Activated CD8-positive, alpha-beta T cell treated with anti-CD3 and anti-CD28 coated beads, Interleukin-2, amount 10 ng/mL, durations not matched to agents 7 days and 5 days (primary cell): ENCODE measurements at places on chromosomes 16 and 17. TPM values are rescaled to one million over a fixed set of nuclear protein-coding genes. Genes with fewer than 3 reads are reported as not detected.
A peak's percentile ranks its signal among the peaks of the same experiment; 100 is the strongest.

GRCh38 chr17:18143044-18143936, 34.7 kb downstream of the MYO15A start:
- H3K27me3 ChIP-seq = no peaks in the 10 kb centered on the region

- H3K27me3 ChIP-seq = peaks cover 11% of the 10 kb centered on the region
- no peaks in the 10 kb centered on the region for H3K4me1 ChIP-seq
- no peak overlapping the region for H3K4me3 ChIP-seq
- no peak overlapping the region for H3K27ac ChIP-seq
Observed at GRCh38 chr17:55845385-55845784, 94.5 kb downstream of the PCTP start.

- H3K36me3 ChIP-seq = no peaks in the 10 kb centered on the region
- no peak for DNase-seq
- H3K27ac ChIP-seq = no peak overlapping the region
- no peaks in the 10 kb centered on the region for H3K27me3 ChIP-seq
- no peak overlapping the region for H3K4me3 ChIP-seq
- no peaks in the 10 kb centered on the region for H3K4me1 ChIP-seq
Observed at GRCh38 chr16:54774768-54775167, 155.9 kb upstream of the IRX5 start.

- no peak overlapping the region for H3K4me3 ChIP-seq
- H3K27me3 ChIP-seq = peaks cover 17% of the 10 kb centered on the region
- peaks cover 2% of the 10 kb centered on the region for H3K4me1 ChIP-seq
- H3K27ac ChIP-seq = no peak overlapping the region
- no peak for DNase-seq
Observed at GRCh38 chr16:86120201-86121192, 221.5 kb downstream of the IRF8 start.

KRTAP2-1 gene
- not detected for total RNA-seq

WWP2 gene
- 60.1 TPM for total RNA-seq

DNA sequence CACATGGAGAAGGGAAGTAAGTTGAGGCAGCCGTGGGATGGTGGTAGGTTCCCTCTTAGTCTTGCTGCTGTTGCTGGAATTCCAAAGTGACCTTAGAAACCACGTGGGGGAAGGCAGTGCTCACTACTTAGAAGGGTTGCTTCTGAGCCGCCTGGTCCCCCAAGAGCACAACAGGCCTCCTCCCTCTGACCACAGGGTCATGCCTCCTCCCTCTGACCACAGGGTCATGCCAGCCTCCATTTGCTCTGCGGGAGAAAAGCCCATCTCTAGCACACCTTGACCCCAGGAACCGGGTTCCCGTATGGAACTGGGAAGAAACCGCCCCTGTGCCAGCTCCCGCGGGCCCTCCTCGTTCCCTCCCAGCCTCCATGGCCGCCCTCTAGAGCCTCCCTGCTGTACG, 13.4 kb upstream of the ZFPM1 start:
- no peaks in the 10 kb centered on the region for H3K27me3 ChIP-seq
- peaks cover 4% of the 10 kb centered on the region for H3K4me1 ChIP-seq
- no peak overlapping the region for H3K27ac ChIP-seq
- no peak overlapping the region for H3K4me3 ChIP-seq
- H3K36me3 ChIP-seq = no peaks in the 10 kb centered on the region

GRIN2A gene
- total RNA-seq = not detected

- H3K36me3 ChIP-seq = peaks cover 11% of the 10 kb centered on the region
- no peaks in the 10 kb centered on the region for H3K27me3 ChIP-seq
- no peak overlapping the region for H3K4me3 ChIP-seq
- H3K4me1 ChIP-seq = no peaks in the 10 kb centered on the region
- DNase-seq = no peak
- H3K27ac ChIP-seq = no peak overlapping the region
Observed at GRCh38 chr16:69941251-69942098, 9.7 kb upstream of the CLEC18A start.

- no peaks in the 10 kb centered on the region for H3K36me3 ChIP-seq
- no peak overlapping the region for H3K27ac ChIP-seq
- peaks cover 15% of the 10 kb centered on the region for H3K4me1 ChIP-seq
- DNase-seq = peak; percentile 34
- peaks cover 19% of the 10 kb centered on the region for H3K27me3 ChIP-seq
Observed at GRCh38 chr17:1239210-1239609, 31.0 kb upstream of the BHLHA9 start.

GRCh38 chr16:17578981-17579874, 108.5 kb upstream of the XYLT1 start:
- peaks cover 4% of the 10 kb centered on the region for H3K4me1 ChIP-seq
- no peak overlapping the region for H3K27ac ChIP-seq
- peaks cover 19% of the 10 kb centered on the region for H3K27me3 ChIP-seq
- no peaks in the 10 kb centered on the region for H3K36me3 ChIP-seq

DNA sequence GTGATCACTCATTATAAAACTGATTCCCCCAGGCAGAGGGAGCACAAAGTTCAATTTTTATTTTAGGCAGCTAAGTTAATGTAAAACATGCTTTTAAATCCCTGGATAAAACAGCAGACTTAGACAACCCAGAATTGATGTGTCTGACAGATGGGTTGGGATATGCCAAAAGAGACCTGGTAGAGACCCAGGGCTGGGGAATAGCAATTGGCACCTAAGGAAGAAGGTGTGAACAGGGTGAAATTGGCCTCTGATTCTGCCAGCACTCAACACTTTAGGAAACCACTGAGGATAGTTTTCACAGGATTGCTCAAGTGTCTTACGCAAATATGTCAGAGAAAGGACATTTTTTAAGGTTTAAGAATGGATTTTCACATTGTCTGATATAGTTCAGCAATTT, 938.2 kb upstream of the CDH8 start:
- no peaks in the 10 kb centered on the region for H3K4me1 ChIP-seq
- DNase-seq = no peak
- H3K4me3 ChIP-seq = no peak overlapping the region
- H3K27me3 ChIP-seq = no peaks in the 10 kb centered on the region

SULT1A1 gene
- 13.0 TPM for total RNA-seq

DNA sequence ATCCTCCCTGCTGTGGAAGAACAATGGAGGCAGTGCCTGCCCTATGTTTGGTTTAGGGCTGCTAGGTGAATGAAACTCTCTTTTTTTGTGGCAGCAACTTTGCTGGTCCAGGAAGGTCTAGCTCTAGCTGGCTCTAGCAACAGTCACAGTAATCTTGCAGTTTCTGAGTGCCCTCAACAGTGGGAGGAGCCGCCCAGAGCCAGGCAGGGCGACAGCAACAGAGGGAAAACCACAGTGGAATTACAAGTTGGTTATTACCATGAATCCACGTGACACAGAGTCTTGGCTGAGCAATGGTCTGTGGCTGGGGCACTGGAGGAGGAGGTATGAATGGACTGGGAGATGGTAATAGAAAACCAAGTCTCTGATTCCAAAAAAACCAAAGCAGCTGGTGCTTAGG, 10.3 kb downstream of the HSPB9 start:
- H3K4me3 ChIP-seq = no peak overlapping the region
- peaks cover 48% of the 10 kb centered on the region for H3K36me3 ChIP-seq
- peaks cover 54% of the 10 kb centered on the region for H3K4me1 ChIP-seq
- peak overlapping the region; percentile 60 for H3K27ac ChIP-seq

HOXB4 gene
- 5.7 TPM for total RNA-seq

NACA2 gene
- not detected for total RNA-seq
